ENCODE measurements at places on chromosomes 4 and X.

GRCh38 chr4:17578482-17578891, 1.5 kb downstream of the LAP3 start:
- no peak for DNase-seq

GRCh38 chr4:110793381-110793801, 170.5 kb upstream of the PITX2 start:
- no peak for DNase-seq

- DNase-seq: no peak
These were observed 111.8 kb downstream of the EFNB1 start for GRCh38 chrX:68940601-68941000.

DNA sequence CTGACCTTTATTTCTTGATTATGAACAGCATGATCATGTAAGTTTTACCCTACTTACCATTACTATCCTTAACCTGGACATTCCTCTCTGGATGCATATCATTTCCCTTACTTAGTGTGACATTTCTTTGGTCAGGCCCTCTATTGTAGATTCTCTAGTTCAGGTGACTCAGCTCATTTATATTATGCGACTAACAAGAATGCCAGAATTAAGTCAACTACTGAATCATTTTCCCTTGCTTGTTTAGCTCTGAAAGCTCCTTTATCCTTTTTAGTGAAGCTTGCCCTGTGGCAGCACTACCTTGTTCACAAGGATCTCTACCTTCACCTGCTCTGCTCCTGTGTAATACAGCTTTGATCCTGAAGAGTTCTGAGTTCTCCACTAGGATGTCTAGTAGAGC, 15.1 kb upstream of the UGT2B17 start:
- DNase-seq: no peak

DNA sequence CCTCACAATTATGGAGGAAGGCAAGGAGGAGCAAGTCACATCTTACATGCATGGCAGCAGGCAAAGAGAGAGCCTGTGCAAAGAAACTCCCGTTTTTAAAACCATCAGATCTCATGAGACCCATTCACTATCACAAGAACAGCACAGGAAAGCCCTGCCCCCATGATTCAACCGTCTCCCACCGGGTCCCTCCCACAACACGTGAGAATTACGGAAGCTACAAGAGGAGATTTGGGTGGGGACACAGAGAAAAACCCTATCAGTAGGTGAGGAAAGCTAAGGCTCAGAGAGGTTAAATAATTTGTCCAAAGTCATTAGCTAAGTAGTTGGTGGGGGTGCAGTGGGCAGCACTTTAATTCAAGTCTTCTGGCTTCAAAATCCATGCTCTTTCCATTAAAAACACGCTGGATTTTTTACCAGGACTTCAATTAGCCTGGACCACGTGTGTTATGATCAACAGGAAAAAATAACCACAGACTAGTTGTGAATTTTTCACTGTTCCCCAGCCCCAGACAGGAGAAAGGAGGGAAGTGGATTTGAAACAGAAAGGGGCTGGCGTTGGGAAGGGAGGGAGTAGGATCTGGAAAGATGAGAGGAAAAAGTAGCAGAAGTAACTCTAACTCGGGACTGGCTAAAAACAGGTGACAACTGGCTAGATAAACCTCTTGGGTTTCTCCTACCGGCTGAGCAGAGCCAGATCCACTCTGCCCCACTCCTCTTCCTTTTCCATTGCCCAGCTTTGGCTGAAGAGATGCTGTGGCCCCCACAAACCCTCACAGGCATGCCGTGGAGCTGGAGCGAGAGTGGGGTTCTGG, 986 bp downstream of the MTMR8 start:
- no peak for DNase-seq

DNA sequence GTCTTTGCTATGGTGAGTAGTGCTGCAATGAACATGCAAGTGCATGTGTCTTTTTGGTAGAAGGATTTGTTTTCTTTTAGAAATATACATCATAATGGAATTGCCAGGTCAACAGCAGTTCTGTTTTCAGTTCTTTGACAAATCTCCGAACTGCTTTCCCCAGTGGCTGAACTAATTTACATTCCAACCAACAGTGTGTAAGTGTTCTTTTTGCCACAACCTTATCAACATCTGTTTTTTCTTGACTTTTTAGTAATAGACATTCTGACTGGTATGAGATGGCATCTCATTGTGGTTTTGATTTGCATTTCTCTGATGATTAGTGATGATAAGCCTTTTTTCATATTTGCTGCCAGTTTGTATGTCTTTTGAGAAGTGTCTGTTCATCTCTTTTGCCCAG, 406.3 kb downstream of the DTHD1 start:
- no peak for DNase-seq

- no peak for DNase-seq
These were observed 2209.9 kb downstream of the PCDH7 start for GRCh38 chr4:32929796-32930699.

DNA sequence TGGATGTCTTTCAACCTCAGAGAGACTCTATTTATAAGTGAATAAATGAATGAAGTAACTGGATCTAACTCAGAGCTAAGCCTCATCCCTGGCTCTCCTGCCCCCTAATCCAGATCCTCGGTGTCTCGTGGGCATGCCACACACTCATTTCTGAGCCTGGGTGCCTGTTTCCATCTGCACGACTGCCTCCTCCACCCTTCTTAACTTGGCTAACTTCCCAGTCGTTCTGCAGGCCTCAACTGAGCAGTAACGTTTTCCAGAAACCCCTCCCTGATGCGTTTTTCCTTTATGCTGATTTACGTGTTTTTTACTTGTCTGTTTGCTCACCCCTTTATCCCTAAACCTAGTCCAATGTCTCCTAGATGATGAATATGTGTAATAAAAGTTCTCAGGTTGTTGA, 186.9 kb upstream of the HS3ST1 start:
- no peak for DNase-seq

DNA sequence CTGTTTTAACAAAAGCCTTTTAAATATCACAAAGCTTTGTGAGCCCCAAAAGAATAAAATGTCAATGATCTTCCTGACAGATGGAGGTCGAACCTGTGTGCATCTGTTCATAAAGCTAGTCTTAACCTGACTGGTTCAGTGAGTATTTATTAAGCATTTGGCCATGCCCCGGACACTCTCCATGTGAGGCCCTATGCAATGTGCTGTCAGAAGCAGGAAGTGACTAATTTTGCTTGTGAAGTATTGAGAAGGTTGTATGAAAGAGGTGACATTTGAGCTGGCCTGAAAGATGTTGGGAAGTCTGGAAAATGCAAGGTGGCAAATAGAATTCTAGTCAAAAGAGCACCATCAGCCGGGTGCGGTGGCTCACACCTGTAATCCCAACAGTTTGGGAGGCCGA, 171.4 kb downstream of the MSL3 start:
- no peak for DNase-seq

DNA sequence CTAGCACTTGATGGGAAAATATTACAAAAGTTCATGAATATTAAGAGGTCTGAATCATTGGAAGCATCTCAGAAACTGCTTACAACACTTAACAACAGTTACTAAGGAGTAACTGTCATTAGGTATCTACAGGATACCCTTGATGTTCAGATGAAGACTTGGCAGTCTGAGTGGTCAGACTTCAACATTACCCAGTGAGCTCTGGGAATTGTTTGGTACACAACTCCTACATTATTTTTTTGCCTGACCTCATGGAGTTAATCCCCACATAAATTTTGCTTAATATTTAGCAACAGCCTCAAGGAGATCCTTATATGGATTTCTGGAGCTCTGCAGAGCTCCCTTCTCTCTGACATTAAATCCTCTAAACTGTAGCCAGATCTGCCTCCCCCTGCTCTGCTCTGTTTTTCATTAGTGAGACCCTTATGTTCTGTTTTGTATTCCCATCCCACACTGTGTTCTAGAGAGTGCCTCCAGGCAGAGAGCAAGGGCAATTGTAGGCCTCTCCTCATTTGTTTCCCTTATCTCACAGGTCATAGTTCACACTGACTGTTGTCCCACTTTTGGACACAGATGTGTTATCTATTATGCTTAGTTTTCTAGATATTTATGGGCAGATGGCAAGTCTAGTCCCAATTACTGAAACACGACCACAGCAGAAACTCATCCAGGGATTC, 368.8 kb downstream of the GASK1B start:
- no peak for DNase-seq

DNA sequence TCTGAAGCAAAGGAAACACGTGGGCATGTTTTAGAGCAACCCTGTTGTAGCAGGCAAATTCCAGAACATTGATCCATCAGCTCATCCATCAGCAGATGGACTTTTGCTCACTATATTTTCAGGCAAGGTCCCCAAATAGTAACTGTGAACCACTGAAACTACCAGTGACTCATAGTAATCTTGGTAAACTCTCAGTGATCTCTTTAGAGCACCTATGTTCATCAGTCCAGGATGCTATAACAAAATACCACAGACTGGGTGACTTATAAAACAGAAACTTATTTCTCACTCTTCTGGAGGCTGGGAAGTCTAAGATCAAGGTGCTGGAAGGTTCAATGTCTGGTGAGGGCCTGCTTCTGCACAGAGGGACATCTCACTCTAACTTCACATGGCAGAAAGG, 28.9 kb upstream of the BTC start:
- no peak for DNase-seq

DNA sequence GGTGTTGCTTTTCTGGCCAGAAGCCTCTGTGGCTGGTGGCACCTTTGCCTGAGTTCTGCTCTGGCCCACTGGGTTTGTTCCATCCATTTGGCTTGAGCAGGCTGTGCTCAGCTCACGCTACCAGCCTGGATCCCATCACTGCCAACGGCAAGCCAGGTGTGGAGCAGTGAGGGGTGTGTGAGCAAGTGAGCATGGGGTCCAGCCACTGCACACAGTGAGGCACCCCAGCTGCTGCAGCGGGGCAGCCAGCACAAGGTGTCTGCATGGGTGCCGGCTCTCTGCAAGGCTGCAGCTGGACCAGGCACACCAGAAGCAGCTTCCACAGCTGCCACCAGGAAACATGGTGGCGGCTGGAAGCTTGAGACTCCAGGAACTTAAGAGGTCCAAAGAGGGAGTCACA, 46.8 kb downstream of the ARAP2 start:
- no peak for DNase-seq

DNA sequence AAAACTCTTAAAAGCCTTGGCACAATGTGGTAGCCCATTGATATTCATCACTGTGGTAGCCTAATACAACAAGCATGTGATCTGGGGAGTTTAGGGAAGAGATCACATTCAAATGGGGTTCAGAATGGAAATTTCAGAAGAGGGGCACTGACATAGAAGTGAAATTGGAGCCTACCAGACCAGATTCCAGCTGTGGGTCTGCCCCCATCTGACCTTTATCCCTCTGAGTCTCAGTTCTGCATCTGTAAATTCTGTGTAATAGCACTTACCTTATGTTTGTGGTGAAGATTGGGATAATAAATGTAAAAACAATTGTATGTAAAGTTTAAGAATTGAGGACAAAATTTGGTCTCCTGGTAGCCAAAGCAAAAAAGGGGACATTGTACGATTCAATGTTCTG, 320.4 kb upstream of the BOD1L1 start:
- no peak for DNase-seq

GRCh38 chr4:12770351-12770750, 713.8 kb downstream of the RAB28 start:
- no peak for DNase-seq

DNA sequence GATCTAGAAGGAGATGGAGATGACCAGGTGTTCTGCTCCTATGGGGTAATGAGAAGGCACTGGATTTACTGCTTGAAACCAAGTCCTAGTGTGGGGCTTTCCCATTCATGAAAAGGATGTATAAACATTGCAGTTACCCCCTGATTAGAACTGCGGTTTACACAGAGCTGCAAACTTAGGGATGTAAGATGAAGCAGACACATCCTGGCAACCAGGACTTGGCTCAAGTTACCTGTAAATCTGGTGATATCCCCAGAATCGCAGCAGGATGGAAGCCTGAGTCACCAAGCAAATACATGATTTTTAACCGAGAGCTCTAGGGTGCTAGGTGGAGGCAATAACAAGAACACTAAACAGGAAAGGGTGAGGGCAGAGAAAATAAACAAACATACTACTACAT, 178.6 kb upstream of the MAMLD1 start:
- no peak for DNase-seq

DNA sequence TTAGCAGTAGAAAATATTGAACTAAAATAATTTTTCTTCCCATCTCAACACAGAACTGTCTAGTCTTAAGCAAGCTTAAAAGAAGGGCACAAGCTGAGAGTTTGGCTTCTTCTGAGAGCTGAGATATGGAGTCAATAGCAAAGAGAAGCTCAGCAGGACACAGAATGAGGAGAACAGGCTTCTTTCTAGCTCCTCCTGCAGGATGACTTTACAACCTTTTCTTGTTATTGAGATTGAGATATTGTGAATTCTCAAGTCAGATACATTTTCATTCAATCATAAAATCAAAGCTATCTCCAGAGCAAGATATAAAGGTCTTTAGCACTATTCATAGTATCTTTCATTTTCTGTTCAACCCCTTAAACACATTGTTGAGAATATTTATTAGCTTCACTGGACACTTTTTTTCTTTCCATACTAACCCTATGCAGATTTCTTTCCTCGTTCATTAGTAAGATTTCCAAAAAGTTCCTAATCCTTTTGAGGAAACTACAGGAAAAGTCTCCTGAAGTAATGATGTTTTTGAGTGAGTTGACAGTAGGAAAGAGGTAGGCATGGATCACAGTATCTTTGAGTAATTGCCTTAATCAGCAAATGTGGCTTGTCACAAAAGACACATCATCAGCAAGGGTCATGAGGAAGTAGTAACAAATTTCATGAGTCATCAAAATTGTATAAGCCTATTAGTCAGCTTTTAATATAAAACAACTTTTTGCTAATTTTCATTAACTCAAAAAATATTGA, 17.8 kb upstream of the CXCL3 start:
- no peak for DNase-seq

DNA sequence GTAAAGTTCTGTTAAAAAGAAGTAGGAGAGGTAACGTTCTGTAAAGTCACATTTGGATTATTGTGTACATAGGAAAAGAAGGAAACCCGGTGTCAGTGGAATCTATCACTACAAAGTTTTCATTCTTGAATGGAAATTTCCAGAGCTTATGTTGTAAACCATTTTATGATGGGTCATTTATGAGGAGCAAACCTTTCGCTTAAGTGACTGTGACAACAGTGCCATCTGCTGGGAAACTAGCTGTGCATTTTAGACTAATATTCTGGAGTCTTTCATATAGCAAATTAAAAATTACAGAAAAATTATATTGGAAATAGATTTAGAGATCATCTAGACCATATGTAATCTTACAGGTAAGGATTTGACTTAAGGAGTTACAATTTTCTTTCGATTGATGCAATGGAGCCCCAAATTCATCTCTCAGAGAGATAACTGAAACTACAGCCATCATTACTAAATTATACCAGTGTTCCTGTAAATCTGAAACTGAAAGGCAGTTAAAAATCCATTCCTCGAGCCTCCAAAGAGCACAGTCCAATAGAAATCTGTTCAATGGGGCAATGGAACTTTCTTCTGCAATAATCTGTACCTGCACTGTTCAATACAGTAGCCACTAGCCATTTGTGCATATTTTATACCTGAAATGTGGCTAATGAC, 26.9 kb downstream of the ASB9 start:
- DNase-seq: peak; percentile 49

DNA sequence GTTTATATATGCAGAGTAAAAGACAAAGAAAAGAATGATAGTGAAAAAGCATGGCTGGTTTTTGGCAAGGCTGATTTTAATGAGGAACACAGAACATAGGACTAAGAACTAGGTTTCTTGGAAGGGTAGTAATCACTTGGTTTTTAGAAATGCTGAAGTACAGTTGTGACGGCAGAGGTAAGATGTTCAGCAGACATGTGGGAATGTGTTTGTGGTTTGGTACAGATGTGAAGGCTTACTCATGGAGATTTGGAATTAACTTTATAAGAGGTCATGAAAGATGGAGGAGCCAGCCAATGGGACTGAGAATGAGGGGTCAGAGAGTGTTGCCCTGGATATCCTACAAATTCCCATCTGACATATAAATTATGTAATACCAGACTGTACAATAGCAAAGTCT, 243.6 kb downstream of the NPFFR2 start:
- DNase-seq: no peak

Data from HEK293T (cell line).